ENCODE measurements at places on chromosomes 7 and 10. TPM values are rescaled to one million over a fixed set of nuclear protein-coding genes. Genes with fewer than 3 reads are reported as not detected.

Gene SLC29A3
- total RNA-seq = 1.7 TPM

Gene SKIDA1
- total RNA-seq = 2.6 TPM

Gene STEAP1B
- 3.1 TPM for total RNA-seq

Gene CCDC136
- total RNA-seq = 10.7 TPM

Gene AKR1C4
- total RNA-seq = not detected

Gene IFIT5
- total RNA-seq = 12.2 TPM

Gene ELMO1
- 23.8 TPM for total RNA-seq

Gene FOXI2
- 0.09 TPM for total RNA-seq

Gene SPRN
- total RNA-seq = 0.53 TPM

Measured in muscle of leg (tissue), 16 donors.